Suppressor macrophage treated with lipopolysaccharide for 4 hours (primary cell): ENCODE measurements at places on chromosomes 7 and 10.

DNA sequence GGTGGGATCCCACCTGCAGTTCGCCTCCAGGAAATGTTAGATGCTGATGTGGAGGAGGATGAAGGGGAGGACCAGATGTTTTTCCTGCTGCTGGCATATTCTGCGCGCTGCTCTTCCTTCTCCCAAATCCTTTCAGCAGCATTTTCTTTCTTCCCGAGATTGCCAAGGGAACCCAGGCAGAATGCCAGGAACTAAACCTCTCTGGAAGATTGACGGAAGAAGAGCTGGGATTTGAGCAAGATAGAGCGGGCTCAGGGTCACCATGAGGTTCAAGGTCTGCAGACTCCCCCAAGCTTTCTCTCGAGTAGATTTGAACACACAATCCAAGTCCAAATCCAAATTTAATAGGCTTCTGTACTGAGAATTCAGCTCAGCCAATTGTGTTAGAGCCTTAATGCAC lies 345.2 kb upstream of the C7orf33 start:
- DNase-seq, result no peak

DNA sequence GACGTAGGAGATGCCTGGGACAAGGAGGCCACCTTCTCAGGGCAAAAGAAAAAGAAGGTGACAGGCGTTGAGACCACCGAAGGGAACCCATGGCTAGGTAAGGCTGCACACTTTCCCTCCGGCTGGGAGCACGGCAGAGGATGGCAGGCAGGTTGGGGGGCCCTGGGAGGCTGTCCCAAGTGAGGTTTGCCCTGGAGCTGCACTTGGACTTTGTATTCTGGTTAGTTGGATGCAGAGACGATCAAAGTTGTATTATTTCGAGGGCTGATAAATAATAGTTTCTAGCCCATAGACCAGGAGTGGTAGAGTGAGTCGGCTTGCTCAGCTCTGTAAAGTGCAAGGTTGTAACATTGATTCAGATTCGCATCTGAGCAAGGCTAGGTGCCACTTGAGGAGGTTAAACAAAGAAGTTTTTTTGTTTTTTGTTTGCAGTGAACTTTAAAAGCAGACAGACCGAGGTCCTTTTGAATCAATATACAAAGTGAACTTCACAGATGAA lies 608 bp downstream of the ENTPD7 start:
- DNase-seq, result no peak

DNA sequence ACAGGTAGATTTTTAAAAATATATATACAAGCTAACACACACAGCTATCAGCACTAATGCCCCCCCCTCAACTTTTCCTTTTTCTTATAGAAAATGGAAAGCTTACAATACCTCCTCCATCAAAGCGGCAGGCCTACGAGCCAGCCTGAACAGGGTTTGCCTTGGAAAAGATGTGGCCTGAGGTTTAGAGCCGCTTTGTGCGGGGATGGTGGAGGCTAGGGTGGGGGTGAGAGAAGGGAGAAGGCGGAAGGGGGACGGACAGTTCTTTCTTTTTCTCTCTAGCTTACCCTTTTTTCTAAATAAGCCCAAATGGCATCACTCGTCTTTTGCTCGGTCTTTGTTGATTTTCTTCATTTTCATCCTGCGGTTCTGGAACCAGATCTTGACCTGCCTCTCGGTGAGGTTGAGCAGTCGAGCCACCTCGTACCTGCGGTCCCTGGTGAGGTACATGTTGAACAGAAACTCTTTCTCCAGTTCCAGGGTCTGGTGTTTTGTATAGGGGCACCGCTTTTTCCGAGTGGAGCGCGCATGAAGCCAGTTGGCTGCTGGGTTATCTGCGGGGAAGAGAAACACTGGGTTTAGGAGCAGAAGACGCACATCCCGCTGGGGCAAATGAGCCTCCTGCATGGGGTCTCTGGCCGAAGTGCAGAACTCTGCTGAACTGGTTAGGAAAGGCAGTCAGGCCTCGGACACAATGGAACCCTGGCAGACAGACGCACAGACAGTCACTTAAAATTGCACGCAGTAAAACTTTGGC lies 1.9 kb downstream of the HOXA9 start:
- no peak for DNase-seq

DNA sequence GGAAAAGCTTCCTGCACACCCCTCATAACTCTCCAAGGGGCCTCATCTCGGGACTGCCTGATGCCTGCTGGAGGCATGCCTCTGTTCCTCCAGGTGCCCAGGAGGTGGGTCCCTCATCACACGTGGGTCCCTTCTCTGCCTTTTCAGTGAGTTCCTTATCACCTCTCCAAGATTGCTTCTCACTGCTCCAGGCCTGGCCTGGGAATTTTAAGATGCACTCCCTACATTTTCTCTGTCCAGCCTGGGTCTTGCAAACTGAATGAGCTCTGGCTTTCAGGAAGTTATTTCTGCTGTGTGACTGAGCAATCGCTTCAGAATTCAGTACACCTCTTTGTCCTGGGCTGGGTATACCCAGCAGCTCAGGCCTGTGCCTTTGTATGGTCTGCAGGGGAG lies 43.8 kb downstream of the LRRC18 start:
- DNase-seq, result no peak

GRCh38 chr10:33621101-33621500 lies 286.6 kb upstream of the NRP1 start:
- DNase-seq, result peak; percentile 91

DNA sequence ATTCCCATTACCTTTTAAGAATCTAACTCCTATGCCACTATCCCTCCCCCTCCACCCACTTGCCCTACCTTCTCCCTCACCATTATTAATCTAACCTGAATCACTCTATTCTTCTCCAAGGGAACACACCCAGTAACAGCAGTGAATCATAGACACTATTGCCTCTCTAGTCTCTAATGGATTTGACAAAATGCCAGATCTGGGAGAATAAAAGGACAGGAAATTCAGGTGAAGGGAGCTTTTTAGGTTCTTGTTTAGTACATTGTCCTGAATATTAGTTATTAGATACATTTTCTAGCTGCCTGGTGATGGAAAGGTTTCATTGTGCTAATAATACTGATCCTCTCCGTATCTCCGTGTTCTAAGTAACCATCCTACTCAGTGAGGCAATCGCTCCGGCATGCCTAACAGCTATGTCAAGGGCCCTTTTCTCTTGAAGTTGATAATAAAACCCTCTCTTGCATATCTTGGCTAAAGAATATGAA lies 4.1 kb upstream of the SFR1 start:
- DNase-seq, result no peak

- DNase-seq, result no peak
Measured at GRCh38 chr7:158273138-158273651, 314.4 kb downstream of the PTPRN2 start.

DNA sequence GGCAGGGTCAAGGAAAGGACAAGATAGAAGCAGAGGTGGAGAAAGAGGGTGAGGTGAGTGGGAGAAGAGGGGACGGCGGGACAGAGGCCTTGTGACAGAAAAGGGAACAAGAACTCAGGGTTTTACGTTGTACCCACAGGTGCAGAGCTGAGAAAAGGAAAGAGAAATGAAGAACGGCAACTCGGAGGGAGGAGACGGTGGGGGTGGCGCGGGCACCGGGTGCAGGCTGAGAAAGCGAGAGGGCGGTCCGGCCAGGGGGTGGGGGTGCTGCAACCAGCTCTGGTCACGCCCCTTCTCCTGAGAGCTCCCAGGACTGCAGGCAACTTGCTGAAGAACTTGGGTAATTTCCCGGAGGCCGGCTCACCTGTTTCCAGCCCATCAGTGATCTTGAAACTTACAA lies 65.3 kb downstream of the CARD11 start:
- DNase-seq, result no peak

DNA sequence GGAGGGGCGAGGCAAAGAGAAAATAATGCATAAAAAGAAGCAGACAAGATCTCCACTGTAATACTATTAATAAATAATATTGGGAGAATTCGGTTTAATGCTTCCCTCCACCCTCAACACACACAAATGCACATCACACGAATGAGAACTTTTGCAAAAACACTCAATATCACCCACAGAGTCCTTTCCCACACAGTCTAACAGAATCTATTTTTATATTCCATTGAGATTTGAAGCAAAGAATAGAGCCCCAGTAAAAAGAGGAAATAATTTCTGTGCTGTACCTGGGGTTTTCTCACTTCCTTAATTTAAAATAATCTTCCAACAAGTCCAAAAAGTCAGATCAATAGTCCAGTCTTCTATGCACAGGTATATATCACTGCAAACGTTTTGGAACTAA lies 17.0 kb downstream of the PIK3AP1 start:
- DNase-seq, result no peak

GRCh38 chr10:10798102-10798863 lies 219.4 kb upstream of the CELF2 start:
- no peak for DNase-seq

DNA sequence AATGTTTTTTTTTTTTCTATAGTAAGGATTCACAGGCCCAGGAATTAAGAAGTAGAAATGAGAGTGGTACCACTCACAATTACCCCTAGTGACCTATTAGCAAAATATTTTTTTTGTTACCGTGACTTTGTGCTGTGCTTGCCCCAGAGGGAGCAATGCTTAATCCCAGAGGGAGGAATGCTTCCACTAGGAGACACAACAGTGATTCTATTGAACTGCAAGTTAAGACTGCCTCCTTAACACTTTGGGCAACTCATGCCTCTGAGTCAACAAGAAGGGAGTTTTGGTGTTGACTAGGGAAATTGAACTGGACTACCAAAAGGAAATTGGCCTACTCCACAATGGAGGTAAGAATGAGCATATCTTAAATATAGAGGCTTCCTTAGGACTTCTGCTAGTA lies 17.2 kb upstream of the MEOX2 start:
- no peak for DNase-seq

DNA sequence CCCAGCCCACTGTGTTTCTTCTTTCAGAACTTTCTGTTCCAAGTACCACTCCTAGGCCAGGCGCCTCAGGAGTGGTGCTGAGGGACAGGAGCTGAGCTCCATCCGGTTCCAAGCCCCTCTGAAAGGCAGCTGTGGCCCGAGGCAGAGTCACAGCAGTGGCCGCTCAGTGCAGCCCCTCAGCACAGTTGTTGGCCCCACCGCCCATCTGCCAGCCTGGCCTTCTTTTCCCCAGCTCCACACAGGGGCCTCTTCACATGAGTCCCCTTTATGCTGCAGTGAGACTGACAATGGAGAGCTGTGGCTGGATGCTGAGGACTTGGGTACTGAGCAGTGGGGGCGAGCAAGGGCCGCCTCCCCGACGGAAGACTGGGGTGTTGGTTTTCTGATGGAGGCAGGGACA lies 9.5 kb downstream of the BUD31 start:
- DNase-seq, result no peak

- no peak for DNase-seq
Measured at GRCh38 chr7:91614431-91614830, 266.1 kb downstream of the MTERF1 start.

DNA sequence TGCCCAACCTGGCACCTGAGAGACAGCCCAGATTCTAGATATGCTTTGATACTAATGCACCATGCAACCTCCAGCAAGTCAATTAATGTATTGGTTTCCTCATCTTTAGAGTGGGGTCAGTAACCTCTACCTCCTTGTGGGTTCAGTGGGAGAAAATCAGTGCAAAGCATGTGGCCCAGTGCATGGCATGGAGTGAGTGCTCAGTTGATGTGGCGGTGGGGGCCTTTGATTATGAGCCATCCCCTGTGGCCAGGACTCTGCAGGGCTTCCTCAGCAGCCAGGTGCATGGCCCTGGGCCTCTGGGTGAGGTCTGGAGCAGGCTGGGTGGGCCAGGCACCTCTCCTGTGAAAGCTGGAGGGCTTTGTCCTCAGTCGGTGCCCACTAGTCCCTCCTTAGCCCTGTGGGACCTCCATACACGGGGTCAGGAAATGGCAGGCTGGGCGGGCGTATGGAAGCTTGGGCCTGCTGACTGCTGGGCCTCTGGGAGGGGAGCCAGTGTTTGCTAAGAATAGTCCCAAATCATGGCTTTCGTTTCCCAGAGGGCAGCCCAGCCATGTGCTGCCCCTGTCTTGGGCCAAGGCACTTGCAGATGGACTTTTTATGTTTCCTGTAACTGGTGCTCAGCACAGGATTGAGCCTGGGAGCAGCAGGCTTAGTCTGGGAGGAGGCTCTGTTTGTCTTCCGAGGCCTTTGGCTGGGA lies 3.4 kb downstream of the PALD1 start:
- DNase-seq, result no peak
